ENCODE measurements at places on chromosomes 1 and 21.
A peak's percentile ranks its signal among the peaks of the same experiment; 100 is the strongest.

DNA sequence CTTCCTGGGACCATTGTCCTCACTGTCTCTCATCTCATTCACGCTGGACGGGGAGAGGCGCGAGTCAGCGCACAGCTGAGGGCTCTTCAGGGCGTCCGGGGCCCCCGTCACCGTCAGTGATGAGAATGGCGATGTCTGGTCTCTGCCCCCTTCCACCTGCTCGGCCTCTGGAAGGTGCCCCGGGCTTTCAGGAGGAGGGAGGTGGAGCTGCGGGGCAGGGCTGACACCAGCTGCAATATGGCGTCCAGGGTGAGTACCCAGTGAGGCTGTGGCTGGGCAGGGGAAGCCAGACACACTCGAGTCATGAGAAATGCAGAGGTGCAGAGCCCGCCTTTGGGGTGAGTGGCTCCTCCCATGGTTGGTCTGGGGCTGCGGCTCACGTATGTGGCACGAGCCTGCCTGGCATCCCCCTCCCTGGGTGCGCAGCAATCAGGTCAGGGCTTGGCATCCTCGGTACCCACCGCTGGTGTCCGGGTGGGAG, 15.1 kb downstream of the MORN1 start:
- DNase-seq, result no peak

- no peak for DNase-seq
These were observed 4.6 kb upstream of the KRTAP10-4 start for GRCh38 chr21:44568667-44569556.

GRCh38 chr1:173590557-173590956, 12.3 kb downstream of the SLC9C2 start:
- no peak for DNase-seq

GRCh38 chr1:241639623-241640148, 483 bp downstream of the CHML start:
- no peak for DNase-seq

DNA sequence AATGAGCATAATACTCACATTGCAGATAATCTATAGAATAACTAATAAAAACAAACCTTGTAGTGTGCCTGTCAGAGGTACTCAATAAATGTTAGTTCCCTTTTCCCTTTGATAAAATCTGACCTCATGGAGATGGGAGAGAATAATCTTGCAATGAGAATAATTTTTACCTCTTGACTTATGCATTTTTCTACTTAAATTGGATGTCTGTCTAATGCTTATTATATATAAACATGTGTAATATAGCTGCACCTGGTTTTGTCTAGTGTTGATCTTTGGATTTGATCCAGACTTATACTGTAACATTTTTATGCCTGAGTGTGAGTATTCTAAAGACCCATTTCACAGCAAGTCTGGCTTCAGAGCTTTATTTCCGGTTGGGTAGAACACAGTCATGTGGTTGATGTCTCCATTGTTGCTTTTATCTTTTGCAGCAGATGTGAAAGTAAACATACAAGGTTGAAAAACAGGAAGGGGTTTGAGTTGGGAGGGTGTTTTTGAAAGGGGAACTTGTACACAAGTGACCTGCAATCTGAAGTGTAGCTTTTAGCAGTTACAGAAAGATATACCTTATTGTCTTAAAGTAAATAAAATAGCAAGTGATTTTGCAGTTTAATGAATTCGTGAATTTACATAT, 12.4 kb downstream of the EPB41 start:
- DNase-seq, result no peak

GRCh38 chr1:244431166-244431565, 20.5 kb downstream of the ADSS2 start:
- no peak for DNase-seq

DNA sequence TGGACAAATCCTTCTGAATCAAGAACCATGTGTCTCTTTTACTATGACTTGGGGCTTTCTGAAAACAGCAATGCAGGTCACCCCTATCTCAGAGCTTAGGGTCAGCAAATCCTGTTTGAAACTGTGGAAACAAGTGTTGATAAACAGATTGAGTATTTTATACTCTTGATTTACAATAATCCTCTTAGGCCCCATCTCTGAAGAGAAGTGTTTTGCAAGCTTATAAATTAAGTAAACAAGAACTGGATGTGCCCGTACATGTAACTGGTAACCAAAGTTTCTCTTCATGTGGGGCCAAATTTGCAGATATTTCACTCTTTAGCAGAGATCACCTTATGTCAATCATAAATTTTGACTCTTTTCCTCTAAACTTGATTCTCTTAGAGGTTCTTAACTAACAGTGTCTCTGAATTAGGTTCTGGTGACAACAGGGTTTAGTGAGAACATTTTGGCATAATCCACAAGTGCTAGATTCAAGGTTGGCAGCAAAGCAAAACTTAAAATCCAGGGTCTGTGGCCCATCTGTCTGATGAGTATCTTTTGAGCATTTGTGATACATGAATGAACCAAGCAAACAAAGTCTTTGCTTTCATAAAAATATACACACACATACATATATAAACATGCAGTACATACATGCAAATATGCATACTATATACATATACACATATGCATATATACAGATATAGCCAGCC, 183.0 kb upstream of the HOOK1 start:
- no peak for DNase-seq

DNA sequence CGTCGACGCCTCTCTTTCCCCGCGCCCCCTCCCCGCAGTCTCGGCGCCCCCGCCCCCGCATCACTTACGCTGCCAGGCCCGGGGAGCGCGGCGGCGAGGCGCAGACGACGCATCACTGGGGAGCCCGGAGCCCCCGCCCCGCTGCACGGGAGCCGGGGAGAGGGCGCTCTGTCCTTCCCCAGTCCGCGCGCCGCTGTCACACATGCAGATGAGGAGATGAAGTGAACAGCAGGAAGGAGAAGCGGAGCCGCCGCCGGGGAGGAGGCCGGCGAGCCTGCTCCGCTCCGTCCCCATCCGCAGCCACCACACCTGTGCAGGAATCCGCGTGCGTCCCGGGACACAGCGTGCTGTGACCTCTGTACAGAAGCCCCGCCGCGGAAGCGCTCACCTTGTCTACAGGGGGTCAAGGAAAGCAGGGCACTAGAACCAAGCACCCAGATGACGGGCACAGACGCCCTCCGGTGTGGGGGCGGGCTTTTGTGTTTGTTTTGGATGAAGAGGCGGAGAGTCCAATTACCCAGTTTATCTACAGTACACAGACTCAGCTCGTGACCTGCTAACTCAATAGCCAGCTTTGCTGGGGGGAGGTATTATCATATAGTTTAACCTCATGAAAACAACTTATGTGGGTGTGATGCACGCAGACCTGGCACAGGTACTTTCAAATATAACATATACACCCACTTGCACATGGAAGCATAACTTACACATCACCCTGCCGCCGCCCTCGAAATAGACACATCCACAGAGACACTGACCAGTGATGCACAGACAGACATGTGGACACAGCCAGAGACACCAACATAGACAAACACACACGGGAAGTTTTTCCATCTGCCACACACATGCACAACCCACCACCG, 12.4 kb downstream of the KLHDC8A start:
- DNase-seq, result peak; percentile 50

- no peak for DNase-seq
These were observed 7.1 kb upstream of the ZNF697 start for GRCh38 chr1:119655154-119655553.

- no peak for DNase-seq
These were observed 458.2 kb upstream of the RUNX1 start for GRCh38 chr21:35507181-35507759.

DNA sequence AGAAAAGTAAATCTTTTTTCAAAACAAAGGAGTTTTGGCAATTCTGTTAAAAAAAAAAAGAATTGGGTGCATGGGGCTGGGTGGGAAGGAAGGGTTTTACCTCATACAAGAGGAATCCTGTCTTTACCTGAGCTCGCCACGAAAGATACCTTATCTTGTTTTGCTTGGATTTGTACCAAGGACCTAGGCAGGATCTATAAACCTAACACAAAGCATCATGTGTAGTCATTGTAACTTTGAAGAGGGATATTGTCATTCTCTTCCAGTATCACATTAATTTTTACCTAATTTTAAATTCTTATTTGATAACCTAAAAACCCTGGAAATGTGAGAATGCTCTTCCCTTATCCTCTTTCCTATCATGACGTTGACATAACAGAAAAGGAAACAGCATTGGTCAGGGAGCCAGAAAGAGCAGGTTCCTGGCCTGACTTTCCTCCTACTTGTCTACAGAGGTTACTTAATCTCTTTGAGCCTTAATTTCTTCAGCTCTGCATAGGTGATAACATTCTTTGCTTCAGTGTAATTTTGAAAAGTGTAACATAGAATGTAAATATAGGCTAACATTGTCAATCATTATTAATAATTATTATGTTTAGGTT, 4.0 kb upstream of the LAMC1 start:
- no peak for DNase-seq

GRCh38 chr21:45332981-45333582, 45.4 kb upstream of the POFUT2 start:
- no peak for DNase-seq

DNA sequence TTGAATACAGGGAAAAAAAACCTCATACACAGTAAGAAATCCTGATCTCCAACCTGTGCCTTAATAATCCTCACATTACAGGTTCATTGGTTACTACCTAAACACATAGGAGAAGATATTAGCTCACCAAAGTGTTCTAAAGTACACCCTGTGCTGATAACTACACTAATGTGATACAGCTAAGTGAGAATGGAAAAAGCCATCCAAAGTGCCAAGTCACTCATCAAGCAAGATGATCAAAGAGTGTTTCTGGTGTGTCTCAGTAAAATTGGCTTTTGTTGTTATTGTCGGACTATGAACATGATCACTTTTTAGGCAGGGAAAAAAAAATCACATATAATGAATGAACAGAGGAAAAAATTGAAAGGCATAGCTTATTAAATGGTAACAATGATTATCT, 31.4 kb downstream of the EPS15 start:
- no peak for DNase-seq
